ENCODE measurements at places on chromosomes 7 and 10.

DNA sequence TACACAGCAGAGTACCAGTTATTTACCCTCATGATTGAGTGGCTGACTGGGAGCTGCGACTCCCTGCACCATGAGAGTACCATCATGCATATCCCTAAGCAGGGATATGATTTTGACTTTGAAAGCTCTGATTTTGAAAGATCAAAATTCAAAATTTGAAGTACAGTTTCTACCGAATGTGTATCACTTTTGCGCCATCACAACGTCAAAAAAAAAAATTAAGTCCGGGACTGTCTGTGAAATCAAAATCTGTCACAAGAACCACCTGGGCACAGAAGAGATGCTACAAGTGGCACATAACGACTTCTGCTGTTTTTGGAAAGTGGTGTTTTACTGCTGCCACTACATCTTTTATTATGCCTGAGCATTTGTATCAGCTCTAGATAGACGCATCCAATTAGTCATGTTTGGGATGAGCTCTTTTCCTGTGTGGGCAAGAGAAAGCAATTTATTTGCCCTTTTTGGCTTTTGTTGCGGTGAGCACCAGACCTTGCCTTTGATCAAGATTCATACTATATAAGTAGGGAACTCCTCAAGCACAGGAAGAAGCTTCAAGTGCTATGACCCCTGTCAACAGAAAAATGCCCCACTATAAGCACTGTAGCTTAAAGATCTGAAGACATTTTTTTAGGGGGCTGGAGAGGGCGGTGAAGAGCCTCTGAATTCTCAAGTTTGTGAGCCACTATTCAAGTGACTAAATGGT is 10.7 kb downstream of the MTPN start:
- no peak for DNase-seq

- peak; percentile 74 for DNase-seq
These were observed 21.2 kb downstream of the ATP6V1F start for GRCh38 chr7:128883622-128884448.

DNA sequence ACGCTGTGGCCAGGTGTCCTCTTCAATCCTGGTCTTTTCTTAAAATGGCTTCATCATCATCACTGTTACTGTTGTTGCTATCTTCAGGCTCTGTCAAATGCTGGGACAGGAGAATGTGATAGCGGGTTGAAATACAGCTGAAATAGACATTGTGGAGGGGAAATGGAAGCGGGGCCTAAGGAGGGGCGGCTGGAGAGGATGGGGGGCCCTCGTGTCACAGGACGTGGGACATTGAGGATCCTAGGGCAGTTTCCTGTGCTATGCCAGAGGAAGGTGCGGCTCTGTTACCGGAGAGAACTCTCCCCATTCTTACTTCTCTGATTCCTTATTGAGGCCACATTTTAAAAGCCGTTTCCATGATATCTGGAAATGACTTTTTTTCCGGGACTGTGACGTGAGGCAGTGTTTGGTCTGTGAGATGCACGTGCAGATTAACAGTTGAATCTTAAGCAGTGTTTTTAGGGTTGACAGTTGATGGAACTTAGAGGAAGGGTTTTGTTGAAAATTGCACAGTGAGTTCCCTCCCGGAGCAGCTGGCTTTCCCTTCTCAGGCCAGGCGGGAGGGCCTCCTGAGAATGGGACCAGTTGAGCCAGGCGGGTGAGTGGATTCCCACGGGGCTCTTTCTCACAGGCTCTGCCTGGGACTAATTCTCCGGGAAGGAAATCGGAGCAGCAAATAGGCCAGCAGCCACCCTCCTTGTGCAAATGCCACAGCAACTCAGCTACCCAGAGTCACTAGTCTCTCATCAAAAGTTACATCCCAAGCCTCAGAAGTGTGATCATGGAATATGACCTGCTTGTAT is 125.2 kb downstream of the TACC2 start:
- DNase-seq: no peak

DNA sequence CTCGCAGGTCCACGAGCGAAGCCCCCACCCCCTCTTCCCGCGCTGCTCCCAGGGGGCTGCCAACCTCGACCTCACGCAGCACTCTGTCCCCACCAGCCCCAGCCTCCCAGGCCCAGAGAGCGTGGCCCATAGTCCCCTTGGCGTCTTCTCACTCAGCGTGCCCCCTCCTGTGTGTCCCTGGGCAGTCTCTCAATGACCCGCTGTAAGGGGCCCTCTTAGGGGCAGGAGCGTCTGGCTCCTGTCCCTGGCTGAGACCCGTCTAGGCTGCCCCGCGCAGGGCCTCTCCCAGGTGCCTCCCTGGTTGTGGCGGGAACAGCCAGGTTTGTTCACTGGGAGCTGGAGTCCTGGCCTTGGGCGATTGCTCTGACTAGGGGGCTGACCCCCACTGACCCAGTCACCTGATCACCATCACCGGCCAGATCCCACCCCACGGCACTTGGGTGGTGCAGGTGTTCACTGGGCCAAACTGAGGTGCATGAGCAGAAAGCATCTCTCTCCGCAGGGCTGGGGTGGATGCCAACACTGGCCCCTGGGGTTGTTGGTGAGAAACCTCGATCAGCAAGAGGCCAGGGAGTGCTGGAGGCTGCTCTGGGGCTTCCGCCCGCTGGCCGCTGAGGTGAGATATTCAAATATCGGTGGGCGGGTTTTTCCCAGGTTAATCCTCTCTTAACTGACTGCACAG is 12.6 kb upstream of the WDFY4 start:
- DNase-seq: no peak

DNA sequence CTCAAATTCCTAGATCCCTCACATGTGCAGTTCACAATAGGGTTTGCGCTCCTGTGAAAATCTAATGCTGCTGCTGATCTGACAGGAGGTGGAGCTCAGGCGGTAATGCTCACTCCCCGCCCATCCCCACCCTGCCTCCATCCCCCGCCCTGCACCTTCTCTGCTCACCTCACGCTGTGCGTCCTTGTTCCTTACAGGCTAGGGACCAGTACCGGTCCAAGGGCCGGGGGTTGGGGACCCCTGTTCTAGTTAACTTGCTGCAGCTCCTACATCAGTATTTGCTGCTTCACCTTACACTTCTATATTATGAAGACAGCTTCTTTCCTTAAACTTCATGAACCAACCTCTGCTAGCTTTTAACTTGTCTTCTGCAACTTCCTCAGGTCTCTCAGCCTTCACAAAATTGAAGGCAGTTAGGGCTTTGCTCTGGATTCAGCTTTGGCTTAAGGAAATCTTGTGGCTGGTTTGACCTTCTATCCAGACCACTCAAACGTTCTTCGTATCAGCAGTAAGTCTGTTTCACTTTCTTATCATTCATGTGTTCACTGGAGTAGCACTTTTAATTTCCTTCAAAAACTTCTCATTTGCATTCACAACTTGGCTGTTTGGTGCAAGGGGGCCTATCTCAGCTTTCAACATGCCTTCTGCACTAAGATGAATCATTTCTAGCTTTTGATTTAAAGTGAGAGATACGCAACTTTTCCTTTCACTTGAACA is 1.7 kb upstream of the TNKS2 start:
- peak; percentile 39 for DNase-seq

DNA sequence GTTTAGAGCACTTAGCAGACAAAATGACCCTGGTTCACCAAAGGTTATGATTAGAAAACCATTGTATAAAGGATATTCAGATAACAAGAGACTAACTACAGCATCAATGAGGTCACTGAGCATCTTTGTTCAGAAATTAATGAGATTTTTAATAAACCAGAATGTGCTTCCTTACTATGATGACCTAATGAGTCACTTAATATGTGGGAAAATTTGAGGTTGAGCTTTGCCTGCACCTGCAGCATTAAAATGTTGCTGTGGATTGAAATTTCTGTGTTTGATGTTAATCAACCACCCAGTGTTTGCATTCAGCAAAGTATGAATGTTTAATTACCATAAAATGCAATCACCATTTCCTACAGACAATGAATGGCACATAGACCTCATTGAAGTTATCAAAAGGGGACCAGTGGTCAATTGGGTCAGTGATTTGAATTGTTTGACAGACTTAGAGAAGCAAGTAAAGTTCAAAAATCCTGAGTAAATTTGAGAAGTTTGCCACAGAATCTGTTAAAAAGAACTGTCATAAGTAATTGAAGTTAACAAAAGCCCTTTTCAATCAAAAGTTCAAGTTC is 45.8 kb downstream of the EXOC6 start:
- no peak for DNase-seq

DNA sequence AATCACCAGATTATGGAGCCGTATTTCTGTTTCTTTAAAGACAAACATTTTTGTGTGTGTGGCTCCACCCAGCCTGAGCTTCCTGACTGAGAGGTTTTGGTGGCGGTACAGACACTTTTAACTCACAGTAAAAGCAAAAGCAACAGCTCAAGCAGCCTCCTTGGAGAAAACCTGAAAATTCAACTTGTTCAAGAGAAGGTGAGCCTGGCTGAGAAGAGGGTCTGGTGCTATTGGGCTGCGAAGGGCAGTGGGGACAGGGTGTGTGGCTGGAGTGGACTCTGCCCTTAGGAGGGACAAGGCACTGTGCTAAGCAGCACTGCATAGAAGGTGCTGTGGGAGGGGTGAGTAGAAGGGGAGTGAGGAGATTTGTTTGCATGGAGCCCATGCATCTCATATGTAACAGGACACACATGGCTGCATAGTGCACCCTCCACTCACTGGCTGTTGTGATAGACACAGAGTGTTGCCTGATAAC is at the start of gene GIMAP7:
Gene GIMAP7, plus strand, starts transcription at position 125 of the 475 bp plus-strand sequence. CDS start 5,103 bp downstream, outside the sequence.
- DNase-seq: peak; percentile 29

DNA sequence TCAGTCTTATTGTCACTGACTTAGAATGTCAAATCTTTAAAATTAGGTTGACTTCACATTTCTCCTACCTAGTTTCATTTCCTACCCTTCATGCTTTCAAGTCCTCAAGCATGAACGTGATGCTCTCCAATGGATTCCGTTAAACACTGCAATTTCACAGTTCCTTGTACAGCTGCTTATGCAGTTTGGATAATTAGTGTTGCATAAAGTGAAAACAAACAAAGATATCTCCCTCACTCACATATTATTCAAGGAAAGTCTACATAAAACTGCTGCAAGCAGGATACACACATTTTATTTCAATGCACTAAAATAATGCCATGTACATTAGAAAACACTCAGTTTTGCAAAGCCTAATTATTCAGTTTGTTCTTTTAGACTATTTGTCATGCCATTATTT is 214.0 kb downstream of the CRPPA start:
- DNase-seq: no peak

GRCh38 chr10:82660205-82660604 is 785.2 kb downstream of the NRG3 start:
- DNase-seq: no peak

DNA sequence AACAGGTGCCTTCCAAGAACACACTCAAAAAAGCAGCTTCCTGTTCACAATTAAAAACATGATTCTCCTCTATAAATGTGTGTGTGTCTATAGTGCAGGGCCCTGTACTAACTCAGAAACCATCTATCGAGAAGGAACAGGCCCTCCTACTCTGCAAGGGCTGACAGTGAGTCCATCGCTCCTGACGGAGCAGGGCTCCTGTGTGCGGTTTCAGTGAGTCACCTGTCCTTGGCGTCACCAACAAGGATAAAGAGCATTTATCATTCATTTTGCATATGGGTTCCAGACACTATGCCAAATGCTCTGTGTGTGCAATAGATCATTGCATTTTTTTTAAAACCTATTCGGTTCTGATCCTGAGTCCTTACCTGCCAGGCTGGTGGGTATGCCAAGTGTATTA is 63.7 kb downstream of the TACC2 start:
- no peak for DNase-seq

DNA sequence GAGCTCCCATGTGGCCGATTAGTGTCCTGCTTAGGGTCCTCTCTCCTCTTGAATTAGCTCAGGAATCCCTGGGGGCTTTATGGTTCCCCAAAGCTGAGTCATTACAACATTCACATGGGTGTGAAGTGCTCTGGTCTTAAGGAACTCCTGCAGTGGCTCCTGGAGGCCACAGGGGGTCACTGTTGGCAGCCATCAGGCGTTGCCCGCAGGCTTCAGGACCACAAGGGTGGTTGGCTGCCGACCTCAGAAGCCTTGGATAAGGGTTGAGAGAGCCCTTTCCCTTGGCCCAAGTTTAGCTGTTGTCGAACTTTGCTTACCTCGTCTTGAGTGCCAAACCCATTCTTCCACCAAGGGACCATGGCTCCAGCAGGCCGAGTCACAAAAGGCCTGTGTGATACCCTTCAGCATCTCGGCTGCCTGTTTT is 61.7 kb downstream of the SH2D4B start:
- no peak for DNase-seq

DNA sequence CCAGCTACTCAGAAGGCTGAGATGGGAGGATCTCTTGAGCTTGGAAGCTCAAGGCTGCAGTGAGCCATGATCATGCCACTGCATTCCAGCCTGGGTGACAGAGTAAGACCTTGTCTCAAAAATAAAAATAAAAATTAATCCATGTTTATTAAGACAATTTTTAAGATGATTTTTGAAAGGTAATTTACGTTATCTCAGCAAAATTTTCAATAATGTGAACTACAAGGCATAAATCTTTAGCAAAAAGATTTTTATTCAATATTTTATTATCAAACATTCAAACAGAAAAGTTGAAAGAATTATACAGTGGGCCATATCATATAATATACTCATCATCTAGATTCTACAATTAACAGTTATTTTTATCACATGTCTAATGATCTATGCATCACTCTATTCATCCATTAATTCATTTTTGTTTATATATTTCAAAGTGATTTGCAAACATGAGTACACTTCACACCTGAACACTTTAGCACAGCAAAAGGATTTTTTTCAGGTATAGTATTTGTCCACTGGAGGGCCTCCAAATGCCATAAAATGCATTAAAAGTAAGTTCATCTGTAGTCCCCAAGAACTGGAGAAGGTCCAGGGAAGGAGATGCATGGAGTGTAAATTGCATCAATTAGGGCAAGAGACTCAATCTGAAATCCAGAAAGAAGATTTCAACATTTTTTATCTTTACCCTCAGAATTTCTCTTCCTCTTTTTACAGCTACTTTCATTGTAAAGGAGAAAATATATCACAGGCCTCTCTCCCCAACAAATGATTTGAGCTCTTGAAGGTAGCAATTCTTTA is 38.6 kb upstream of the RSBN1L start:
- DNase-seq: peak; percentile 32

DNA sequence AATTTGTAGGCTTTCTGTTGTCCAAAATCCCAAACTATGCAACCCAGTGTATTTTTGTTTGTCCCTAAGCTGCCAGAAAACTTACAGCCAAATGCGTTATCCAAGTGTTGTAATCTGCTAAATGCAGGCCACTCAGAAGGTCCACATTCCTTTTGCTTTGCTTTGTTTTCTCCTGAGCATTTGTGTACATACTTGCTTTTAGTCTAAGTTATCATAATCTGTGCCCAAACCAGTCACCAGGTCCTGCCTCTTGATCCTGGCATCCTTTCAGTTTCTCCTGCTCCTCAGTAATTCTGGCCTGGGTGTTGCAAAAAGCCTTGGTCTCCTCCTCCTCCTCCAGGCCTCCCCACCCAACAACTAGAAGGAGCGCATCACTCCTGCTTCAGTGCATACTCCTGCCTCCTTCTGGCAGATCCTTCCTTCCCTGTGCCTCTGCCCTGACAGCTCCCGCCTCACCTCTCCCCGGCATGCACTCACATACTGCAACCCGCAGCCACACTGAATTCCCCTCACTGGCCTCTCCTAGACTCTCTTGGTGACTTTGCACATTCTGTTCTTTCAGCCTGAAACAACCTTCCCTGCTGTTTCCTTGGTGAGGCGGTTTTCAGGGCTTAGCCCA is 2.3 kb downstream of the DENND2A start:
- DNase-seq: no peak

Data from CD8-positive, alpha-beta memory T cell (primary cell).